ENCODE measurements at places on chromosomes 3 and 15. TPM values are rescaled to one million over a fixed set of nuclear protein-coding genes. Genes with fewer than 3 reads are reported as not detected.

Gene P2RY14
- polyA plus RNA-seq: 0.26 TPM

Gene SEMA6D
- polyA plus RNA-seq: 5.3 TPM

DNA sequence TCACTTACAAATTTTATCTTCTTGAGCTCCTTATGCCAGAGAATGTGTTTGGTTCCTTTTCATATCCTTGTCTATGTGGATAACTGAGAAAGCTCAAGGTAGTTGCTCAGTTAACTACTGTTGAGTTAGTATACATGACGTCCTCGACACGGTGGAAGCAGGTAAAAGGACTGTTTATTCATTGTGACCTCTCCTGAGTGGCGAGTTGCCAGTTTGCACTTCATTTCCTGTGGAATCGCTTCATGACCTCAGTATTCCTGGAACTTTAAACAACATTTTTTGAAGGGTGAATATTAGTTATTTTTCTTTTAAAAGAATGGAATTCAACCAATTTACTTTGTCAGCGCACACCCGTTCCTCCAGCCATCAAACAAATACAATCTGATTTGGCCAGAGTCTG lies 1.2 kb upstream of the TPRG1 start:
- peak; percentile 27 for DNase-seq

DNA sequence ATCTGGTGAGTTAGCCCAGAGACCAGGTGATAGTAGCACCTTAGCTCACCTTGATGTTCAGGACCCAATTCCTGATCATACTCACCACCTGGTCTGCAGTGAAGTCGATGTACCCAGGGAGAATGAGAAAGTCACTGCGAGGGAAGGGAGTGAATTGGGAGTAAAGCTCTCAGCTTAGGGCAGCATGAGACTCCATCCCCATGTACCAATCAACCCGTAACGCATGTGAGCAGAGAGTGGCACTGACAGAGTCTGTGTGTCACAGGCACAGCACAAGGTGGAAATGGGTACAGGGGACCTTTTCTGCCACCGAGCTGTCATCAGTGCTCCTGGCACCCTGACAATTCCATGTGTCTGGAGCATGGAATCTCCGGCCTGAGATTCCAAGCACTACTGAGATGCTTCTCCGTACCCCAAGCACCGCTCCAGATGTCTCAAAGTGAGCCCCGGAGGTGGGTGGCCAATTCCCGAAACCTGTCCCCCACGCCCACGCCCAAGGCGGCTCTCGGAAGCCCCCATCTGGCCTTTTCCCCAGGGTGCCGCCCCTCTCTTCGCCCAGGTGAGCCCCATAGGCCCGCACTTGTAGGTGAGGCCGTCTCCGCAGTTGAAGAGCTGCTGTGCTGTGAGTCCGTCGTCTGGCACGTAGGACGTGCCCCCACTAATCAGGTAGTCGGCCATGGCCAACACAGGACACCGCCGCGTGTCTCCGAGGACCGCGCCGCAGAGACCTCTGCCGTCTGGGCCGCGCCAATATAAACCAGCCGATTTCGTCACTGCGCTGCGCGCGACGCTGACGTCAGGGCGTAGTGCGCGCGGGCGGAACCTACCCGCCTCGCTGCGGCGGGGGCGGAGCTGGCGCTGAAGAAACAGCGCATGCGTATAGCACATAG lies at the start of gene IMPDH2:
Gene IMPDH2, minus strand, starts transcription at position 726 of the 890 bp plus-strand sequence. Its CDS starts 48 bp downstream, at position 678.
- peak; percentile 88 for DNase-seq

- no peak for DNase-seq
These were observed 101.3 kb upstream of the HES1 start for GRCh38 chr3:194034346-194035336.

Gene PLXNA1
- 21.1 TPM for polyA plus RNA-seq

Gene PLD1
- polyA plus RNA-seq: 3.3 TPM

DNA sequence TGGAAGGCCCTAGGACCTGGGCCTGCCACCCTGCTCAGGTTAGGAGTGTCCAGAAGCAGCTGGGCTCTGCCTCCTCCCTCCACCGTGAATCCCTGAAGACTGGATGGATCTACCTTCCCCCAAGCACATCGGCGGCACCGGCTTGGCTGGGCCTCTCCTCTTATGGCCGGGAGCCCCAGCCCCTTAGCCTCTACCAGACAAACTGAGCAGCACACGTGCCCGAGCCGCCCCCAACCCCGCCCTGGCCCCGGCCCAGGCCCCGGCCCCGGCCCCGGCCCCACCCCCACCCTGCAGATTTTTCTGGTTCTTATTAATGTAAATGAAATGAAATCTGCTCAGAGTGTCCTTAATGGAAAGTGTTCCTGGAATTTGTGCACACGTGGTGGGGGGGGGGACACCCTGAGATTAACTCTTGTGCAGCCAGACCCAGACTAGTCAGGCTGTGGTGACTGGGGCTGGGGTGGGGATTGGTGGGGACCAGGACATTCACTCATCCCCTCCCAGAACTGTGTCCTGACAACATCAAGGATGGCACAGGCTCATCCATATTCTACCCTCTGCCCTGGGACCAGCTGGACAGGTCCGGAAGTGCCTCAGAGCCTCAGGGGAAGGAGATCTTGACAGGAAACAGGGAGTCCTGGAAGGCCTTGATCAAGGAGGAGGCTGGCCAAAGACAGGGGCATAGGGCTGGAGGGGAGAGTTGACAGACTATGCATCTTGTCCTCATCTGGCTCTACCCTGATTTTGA lies 30.9 kb upstream of the SEMA3F start:
- DNase-seq: no peak

DNA sequence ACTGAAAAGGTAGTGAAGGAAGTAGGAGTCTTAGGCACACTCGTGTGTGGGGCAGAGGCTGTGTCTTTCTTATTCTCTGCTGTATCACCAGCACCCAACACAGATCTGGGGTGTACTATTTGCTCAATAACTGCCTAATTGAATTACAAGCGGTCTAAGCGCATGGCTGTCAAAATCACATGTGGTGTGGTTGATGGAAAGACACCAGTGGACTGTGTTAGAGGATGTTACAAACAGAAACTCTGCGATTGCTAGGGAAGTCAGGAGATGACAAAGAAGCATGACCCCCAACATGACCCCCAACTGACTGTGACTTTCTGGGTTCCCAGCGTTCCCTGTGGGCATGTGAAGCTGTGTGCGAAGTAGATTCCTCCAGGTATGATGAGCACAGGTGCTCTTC lies 32.0 kb downstream of the ATG7 start:
- DNase-seq: no peak

DNA sequence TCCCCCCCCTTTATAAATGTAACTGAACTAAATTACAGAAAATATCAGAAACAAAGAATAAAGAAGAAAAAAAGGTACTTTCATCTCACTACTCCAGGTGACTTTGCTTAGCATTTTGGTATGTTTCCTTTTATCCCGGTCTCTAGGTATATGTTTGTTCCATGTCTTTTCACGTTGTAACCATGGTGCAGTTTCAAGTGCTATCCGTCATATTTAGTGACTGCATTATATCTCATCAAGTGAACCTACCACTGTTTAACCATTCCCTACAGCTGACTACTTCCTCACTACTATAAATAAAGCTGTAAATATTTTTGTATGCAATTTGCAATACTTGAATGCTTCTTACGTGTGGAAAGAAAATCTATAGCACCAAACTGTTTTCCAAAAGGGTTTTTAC lies 2.2 kb downstream of the BTBD1 start:
- DNase-seq: peak; percentile 36

Gene FAM3D
- polyA plus RNA-seq: not detected

Gene PLXNB1
- 12.8 TPM for polyA plus RNA-seq

Gene ROPN1
- polyA plus RNA-seq: not detected

- DNase-seq: peak; percentile 32
These were observed 7.2 kb upstream of the ZNF609 start for GRCh38 chr15:64452988-64453688.

DNA sequence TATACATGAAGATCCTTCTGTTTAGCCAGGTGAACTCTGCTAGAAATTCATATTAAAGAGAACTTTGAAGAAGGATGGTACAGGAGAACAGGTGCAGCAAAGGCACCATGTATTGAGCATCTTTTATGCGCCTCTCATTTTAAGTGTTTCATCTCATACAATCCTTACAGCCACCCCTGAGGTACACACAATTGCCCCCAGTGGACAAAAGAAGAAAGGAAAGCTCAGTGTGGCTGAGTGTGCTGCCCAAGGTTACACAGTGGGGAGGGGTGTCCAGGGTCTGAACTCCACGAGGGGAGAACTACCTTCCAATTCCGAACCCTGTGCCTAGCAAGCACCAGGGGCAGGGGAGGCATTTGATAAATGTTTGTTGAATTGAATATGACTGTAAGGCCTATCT lies 98.6 kb downstream of the MECOM start:
- no peak for DNase-seq

- DNase-seq: no peak
These were observed at the start of gene PROK2 for GRCh38 chr3:71784914-71785531. PROK2 (minus strand) TSS chr3:71785148; CDS start chr3:71785052, 96 bp downstream.

DNA sequence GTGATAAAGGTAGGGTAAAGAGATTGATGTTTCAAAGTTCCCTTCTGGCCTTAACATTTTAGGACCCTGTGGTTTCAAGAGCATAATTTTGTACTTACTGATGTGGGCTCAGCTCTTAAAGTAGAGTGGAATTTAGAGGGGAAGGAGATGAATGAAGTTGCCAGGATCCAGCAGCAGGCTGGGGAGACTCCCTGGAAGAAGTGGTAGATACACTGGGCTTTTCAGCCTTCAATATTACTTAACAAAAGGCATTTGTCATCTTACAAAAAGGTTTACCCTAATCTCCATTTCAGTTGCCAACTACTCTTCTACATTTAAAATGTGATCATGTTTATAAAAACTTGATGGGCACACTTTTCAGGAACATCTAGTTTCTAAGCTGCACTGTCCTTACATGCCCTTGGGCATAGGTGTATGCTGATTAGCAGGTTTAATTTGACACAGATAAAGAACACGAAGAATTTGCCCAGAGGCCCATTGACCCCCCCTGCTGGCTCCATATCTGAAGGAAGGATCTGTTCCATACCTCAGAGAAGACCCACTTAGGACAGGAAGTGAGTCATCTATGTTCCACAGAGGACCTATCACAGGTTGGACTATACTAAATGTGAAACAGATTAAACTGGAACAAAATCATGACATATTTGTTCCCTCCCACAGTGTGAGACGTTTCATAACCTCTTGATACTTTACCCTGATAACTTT lies 93.0 kb upstream of the LPP start:
- peak; percentile 79 for DNase-seq

DNA sequence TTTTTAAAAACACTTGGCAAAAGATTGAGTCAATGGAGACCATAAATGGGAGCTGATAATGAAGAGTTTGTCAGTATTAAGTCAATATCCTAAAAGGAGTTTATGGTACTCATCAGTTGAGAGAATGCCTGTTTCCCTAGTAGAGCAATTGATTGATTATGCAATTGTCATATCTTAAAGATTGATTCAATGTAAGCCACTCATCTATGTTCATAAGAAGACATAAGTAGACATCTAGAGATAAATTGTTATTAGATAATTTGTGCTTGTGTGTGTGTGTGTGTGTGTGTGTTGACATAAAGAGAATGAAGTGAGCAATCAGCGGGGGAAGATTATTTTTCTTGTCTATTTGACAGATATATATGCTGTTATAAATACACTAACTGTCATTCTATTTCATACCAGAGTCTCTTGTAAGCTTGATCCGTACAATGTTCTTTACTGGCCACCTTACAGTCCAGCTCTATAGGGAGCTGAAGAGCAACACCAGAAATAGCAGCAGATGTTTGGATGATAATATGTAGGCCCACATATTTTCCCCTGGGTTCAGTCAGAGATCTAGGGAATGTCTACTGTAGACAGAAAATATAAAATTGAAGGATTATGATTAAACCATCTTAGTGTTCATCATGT lies 848.6 kb upstream of the EPHA6 start:
- no peak for DNase-seq

DNA sequence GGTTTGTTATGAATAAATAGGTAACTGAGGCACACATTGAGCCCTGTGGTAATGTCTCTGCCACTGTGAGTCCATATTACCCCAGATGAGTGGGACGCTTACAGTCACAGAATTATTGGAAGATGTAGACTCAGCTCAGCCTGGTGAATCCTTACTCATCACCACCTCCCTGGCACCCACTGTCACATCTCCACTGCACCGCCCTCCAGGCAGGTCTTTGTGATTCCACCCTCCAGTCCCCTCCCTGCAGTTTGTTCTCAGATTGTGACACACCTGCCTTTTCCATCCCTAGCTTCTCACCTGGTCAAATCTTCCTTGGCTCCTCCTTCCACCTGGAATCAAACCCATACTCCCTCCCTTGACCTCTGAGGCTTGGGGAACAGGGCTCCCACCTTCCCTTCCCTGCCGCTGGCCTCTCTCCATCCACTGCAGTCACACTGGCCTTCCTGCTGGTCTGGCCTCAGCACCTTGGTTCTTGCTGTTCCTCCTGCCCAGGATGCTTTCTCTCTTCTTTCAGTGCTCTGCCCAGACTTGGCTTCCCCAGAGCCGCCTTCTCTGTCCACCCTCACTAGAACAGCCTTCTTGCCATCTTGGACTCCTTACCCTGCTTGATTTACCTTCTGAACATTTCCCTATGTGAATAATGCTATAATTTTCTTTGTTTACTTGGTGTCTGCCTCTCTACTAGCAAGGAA lies 9.4 kb downstream of the SLC6A20 start:
- DNase-seq: no peak

Gene FOXB1
- not detected for polyA plus RNA-seq

Gene RABL3
- 13.4 TPM for polyA plus RNA-seq

DNA sequence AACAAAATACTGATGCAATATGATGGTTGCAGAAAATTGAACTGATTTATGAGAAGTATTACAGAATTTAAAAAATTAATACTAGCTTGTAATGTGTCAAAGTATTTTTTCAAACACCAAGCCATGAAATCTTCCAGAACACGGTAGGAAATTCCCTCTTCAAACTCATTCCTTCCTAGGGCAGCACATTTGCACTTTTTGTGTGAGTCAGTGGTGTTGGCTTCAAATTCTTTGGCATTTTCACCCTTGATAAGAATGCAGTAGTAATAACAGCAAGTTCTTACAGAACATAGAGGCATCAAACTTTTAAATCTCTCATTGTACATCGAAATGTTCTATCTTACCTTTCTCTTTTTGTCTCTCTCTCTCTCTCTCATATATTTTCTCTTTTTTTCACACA lies 191.8 kb downstream of the CGGBP1 start:
- peak; percentile 5 for DNase-seq

GRCh38 chr3:161289174-161289573 lies 68.1 kb downstream of the NMD3 start:
- DNase-seq: no peak

- DNase-seq: no peak
These were observed 17.6 kb downstream of the FEZF2 start for GRCh38 chr3:62355703-62356102.

- no peak for DNase-seq
These were observed 5.1 kb downstream of the PRC1 start for GRCh38 chr15:90989040-90989768.

DNA sequence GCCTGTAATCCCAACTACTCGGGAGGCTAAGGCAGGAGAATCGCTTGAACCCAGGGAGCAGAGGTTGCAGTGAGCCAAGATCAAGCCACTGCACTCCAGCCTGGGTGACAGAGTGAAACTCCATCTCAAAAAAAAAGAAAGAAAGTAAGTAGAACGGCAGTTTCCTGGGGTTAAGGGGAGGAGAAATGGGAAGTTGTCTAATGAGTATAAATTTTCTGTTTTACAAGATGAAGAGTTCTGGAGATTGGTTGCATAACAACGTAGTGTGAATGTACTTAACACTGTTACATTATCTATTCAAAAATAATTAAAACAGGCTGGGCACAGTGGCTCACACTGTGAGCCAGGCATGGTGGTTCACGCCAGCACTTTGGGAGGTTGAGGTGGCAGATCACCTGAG lies 45.4 kb downstream of the GRK7 start:
- DNase-seq: no peak
